ENCODE measurements at places on chromosomes 7 and 10.

DNA sequence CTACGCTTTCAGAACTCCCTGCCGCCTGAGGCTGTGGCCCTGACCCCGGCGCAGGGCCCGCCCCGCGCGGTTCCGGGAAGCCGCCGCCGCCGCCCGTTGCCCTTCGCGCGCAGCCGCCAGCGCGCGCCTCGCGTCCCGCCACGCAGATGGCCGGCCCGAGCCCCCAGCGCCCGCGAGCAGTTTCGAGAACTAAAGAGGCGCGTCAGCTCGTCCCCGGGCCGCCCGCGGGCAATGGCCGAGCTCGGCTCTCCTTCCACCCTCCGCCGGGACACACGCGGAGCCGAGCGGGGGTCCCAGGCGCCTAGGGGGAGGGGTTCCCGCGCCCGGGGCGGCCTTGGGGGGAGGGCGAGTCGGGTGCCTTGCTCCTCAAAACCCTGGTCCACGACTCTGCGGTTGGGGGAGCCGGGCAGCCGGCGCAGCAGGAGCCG lies 1.8 kb downstream of the HNRNPF start:
- no peak for DNase-seq

GRCh38 chr7:101618916-101619315 lies 10.2 kb downstream of the MYL10 start:
- no peak for DNase-seq

DNA sequence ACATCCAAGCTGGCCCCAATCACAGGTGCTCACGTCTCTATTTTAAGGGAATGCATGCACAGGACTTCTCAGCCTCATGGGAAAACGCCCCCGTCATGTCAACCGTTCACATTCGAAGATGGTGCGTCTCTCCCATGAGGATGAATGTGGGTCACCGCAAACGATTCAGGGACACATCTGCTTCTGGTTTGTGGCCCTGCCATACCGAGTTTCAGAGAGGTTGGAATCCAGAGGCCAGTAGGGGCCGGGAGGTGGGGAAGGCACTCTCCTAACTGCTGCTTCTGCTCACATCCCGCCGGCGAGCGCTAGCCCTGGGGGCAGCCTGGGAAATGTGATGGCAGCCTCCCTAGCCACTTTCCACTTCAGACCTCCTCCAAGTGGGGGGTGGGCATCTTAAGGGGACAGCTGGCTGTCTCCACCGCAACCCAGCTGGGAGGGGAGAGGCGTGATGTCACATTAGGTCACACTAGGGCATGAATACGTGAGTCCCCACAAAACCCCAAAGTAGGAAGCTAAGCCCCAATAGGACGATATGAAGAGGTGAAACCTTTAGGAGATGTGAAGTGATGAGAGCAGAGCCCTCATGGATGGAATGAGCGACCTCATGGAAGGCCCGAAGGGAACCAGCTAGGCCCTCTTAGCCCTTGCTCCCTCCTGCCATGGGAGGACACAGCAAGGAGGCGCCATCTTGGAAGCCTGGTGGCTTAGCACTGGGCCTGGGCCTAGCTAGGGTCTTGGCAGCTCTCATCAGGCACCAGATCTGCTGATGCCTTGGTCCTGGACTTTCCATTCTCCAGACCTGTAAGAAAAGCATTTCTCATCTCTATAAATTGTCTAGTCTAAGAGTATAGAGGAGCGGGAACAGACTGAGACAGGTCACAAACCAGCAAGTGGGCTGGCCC lies 107.8 kb downstream of the TCERG1L start:
- DNase-seq: no peak

- no peak for DNase-seq
Observed at GRCh38 chr10:96073722-96074121, 30.3 kb downstream of the CCNJ start.

GRCh38 chr7:31553661-31554081 lies 39.8 kb downstream of the ITPRID1 start:
- DNase-seq: no peak

- DNase-seq: no peak
Observed at GRCh38 chr7:7869651-7870050, 98.9 kb upstream of the GLCCI1 start.

All from NCI-H1694 (cell line).